Activated CD4-positive, alpha-beta T cell treated with anti-CD3 and anti-CD28 coated beads, Interleukin-2, amount 50 U/mL, for 4 hours (primary cell): ENCODE measurements at places on chromosomes 11 and 22.

DNA sequence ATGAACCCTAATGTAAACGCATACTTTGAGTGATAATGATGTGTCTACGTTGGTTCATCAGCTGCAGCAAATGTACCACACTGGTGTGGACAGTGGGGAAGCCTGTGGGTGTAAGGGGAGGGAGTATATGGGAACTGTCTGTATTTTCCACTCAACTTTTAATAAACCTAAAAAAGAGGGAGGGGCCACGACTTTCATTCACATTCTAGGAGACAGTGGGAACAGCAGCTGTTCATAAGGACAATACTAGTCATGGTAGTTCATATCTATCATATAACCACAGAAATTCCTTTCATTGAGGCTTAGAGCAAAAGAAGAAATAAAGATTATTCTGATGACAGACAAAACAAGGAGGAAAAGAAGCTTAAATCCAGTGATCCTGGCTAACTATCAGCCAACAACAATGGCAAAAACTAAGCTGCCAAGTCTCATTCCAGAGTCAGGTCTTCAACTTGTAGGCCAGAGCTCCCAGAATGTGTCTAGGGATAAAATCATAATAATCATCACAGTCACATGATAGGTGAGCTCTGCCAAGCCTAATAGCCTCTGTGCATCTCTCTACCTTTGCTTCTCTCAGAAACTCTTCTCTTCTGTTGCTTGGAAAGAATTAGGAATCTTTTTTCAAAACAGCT is 59.4 kb upstream of the CHRM4 start:
- DNase-seq = no peak

GRCh38 chr11:22768281-22768680 is 61.3 kb downstream of the SVIP start:
- no peak for DNase-seq

GRCh38 chr22:31628362-31628761 is 33.7 kb downstream of the PISD start:
- DNase-seq = no peak

- DNase-seq = no peak
Measured at GRCh38 chr11:64874308-64875240, 3.8 kb downstream of the EHD1 start.

- DNase-seq = no peak
Measured at GRCh38 chr11:81963018-81963417, 770.6 kb downstream of the FAM181B start.
